NCI-H146 (cell line): ENCODE measurements at places on chromosomes 6 and 20.
A peak's percentile ranks its signal among the peaks of the same experiment; 100 is the strongest.

DNA sequence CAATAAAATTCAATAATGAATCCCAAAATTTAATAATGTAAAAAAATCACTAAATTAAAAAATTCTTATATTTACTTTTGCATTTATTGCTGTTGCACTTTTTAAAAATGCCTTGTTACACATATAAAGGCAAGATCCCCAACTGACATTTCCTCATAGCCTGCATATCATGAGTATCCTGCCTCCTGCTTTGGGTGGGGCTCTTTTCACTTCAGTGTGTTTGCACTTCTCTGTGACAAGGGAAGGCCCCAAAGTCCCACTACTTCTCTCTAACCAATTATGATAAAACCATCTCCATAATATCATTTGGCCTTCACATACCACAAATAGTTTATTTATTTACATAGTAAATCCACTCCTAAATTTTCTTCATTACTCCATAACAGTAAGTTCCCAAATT is 446.1 kb upstream of the MARCKS start:
- DNase-seq = no peak

GRCh38 chr20:3595541-3595940 is 67.7 kb downstream of the GFRA4 start:
- no peak for DNase-seq

GRCh38 chr6:98260382-98260781 is 574.0 kb upstream of the POU3F2 start:
- no peak for DNase-seq

DNA sequence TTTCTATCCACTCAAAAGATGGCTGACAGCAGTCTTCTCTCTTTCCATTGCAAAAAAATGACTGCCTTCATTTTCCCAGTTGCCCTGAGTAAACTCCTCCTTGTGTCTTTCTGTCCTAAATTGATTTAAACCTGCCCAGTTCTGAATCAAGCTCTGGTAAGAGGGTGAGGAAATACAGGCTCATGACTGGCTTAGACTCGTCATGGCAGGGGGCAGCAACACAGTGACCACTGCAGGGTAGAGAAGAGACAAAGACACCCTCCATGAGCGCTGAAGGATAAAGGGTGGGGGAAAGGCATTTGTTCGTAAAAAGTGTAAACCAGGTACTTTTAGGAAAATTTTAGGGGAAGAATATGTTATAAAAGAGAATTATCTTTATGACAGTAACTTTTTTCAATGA is 738.2 kb upstream of the FLRT3 start:
- no peak for DNase-seq

- DNase-seq = peak; percentile 83
These were observed 100.9 kb downstream of the HFE start for GRCh38 chr6:26187981-26188635.
